Hepatocyte (in vitro differentiated cells): ENCODE measurements at places on chromosomes 1 and 21. TPM values are rescaled to one million over a fixed set of nuclear protein-coding genes. Genes with fewer than 3 reads are reported as not detected.

The CACNA1E gene
- polyA plus RNA-seq, result 0.95 and 1.1 TPM in 2 replicates

The ACOT11 gene
- polyA plus RNA-seq, result 9.3 and 20.0 TPM in 2 replicates

The FOXD3 gene
- polyA plus RNA-seq, result not detected in 2 replicates

The IL6R gene
- polyA plus RNA-seq, result 38.5 and 39.2 TPM in 2 replicates

The KIAA0040 gene
- polyA plus RNA-seq, result 4.5 and 7.1 TPM in 2 replicates

The INSRR gene
- not detected in 2 replicates for polyA plus RNA-seq

The KRTAP10-7 gene
- polyA plus RNA-seq, result not detected in 2 replicates

The USF1 gene
- polyA plus RNA-seq, result 11.9 and 23.2 TPM in 2 replicates
